Mesenteric fat pad (tissue), 1 donor: ENCODE measurements at places on chromosomes 5 and 9. TPM values are rescaled to one million over a fixed set of nuclear protein-coding genes. Genes with fewer than 3 reads are reported as not detected.

DNA sequence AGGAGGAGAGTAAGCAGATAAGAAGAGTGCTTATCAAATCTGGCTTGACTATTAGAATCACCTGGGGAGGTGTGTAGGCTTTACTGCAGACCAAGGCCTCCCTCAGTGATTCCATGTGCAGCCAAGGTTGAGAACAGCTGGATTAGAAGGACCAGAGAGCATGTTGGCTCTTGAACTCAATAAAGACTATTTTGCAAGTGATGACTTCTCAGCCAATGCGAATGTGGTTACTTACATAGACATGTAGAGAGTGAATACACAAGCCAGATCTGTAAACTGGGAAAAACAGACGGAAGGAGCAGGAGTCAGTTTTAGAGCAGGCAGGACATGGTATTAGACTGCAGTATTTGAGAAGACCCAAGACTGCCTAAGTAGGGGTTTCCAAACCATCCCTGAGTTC is 48.5 kb downstream of the MAMDC2 start:
- DNase-seq: no peak

DNA sequence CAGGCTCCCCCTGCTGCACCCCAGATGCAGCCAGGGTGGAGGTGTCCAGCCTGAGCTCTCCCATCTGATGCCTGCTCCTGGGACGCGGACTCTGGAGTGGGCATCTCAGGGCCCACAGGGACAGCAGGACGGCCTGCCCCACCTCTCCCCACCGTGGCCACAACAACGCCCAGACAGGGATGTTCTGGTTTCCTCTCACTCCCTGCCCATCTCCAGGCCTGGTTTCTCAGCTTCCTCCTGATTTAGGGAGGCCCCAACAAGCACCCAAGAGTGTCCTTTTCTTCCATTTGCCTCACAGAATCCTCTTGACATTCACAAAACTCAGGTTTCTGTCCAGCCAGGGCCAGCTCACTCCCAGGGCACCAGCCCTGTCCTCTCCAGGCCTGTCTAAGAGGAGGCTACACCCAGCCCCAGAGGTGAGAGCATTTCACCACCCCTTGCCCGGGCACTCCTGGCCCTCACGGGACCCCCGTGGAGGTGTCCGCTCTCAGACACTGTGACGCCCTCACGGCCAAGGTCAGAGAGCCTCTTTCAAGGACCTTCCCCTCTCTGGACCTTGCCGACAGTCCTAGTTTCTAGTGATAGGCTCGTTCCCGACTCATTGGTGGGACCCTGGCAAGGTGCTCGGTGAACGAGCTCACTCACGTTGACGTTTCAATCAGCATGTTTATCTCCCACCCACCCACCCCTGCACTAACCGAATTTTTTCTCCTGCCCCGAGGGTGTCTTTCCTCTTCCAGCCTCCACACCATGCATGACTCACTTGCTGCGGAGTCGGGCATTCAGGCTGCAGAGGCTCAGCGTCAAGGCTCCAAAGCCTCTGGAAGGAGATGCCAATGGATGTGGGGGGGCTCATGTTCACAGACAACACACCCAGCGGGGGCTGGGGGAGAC is 62.0 kb upstream of the UNC5A start:
- peak; percentile 84 for DNase-seq

- no peak for DNase-seq
Measured at GRCh38 chr5:119031905-119032304, 39.0 kb upstream of the DMXL1 start.

DNA sequence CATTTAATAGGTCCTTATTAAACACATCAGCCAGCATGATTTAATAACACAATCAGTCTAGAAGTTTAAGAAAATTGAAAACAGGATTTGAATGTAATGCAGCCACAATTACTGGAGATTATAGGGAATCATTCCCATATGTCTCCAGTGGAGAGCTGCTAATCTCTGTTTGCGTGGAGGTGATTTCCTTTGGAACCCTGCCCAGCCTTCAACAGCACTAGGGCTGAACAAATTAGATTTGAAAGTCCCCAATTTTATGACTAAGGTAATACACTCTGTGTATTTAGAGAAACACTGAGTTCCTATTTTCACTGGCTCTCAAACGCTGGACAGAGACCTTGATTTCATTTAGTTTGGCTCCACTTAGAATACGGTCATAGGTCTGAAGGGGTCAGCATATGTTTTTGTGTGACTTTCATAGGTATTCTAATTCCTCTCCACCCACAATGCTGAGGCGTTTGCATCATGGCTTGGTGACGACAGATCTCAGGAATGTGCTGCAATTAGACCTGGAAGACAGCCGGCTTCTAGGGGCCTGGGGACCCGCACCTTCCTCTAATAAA is 508.3 kb downstream of the EBF1 start:
- DNase-seq: no peak

Gene SLC1A1
- 8.2 TPM for total RNA-seq

Gene FAM221B
- not detected for total RNA-seq

Gene ARID3C
- not detected for total RNA-seq
